Tracheal epithelial cell (primary cell): ENCODE measurements at places on chromosomes 5 and 9. TPM values are rescaled to one million over a fixed set of nuclear protein-coding genes. Genes with fewer than 3 reads are reported as not detected.

GNAQ gene
- total RNA-seq: 23.9 and 27.9 TPM in 2 replicates

NTNG2 gene
- total RNA-seq: under 0.01 and 0.24 TPM in 2 replicates

FOXD4L6 gene
- total RNA-seq: not detected in 2 replicates

GLRA1 gene
- total RNA-seq: not detected in 2 replicates

PRR16 gene
- 0.48 TPM in 1 of 2 replicates, not detected in the other for total RNA-seq

ALDH7A1 gene
- 22.4 and 34.7 TPM in 2 replicates for total RNA-seq

TERT gene
- not detected in 2 replicates for total RNA-seq

ANKRD34B gene
- total RNA-seq: 0.96 TPM in 1 of 2 replicates, not detected in the other

CDKN2B-AS1 gene
- 2.1 and 2.7 TPM in 2 replicates for total RNA-seq
